ENCODE measurements at places on chromosomes 5 and 9.

GRCh38 chr5:110768138-110768860 lies 29.5 kb downstream of the SLC25A46 start:
- DNase-seq = no peak

DNA sequence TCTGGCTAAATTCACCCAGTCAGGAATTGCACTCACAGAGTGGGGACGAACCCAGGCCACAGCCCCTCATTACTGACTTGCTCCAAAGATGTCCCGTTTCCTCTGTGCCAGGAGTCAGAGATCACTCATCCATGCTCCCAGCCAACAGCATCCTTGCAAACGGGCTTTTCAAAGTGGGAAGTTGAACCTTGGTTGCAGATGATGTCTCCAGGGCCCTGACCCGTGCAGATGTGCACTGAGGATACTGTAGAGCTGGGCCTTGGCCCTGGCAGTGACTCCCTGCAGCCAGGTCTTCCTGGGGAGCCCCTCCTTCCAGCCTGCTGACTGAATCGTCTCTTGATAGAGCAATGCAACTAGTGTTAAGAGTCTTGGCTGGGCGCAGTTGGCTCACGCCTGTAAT lies 22.3 kb downstream of the TCF7 start:
- DNase-seq = no peak

DNA sequence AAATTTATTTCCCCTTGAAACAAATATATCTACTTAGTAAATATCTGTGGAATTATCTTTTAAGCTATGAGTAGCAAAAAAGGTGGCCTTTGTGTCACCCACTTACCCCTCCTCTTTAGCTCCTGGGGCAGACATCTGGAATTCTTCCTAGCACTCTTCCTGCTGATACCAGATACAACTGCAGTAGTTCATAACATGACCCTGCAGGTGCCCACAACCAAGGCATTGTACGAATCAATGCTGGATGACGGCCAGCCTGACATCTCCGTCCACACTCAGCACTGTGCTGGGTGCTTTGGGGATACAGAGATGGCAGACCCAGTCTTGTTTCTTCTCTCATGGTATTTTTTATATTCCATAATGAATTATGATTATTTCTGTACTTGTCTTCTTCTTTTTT lies 152.3 kb downstream of the GOLPH3 start:
- DNase-seq = no peak

GRCh38 chr5:176597417-176598389 lies 12.3 kb downstream of the GPRIN1 start:
- DNase-seq = no peak

DNA sequence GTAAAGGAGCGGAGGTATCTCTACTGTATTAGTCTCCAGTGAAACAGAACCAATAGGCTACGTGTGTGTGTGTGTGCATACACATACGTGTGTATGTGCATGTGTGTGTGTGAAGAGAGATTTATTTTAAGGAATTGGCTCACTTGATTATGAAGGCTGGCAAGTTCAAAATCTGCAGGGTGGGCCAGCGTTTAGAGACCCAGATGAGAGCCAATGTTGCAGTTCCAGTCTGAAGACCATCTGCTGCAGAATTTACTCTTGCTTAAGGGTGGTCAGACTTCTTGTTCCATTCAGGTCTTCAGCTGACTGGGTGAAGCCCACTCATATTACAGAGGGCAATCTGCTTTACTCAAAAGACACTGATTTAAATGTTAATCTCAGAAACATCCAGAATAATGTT lies 119.2 kb downstream of the FGF18 start:
- no peak for DNase-seq

GRCh38 chr5:143233031-143233430 lies 170.5 kb downstream of the NR3C1 start:
- DNase-seq = no peak

DNA sequence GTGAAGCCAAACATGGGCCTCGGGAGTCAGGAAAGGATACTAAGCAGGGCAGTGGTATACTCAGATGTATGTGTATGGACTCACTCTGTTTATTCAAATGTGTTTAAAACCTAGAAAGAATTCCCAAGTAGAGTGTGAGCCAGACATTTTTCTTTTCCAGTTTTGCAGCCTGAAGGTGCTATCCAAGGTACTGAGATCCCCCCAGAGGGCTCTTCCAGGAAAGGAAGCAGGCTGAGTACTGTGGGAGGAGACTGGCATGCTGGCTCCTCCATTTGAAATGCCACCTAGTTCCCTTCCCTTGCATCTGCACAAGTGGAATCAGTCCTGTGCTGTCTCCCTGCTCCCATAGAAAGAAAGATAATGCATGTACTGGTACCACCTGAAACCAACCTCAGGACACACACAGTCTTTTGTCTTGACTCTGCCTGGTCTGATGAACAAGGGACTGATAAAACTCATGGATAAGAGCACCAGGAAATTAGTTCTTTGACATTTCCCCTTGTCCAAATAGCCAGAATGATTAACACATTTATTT lies 85.9 kb downstream of the HRH2 start:
- DNase-seq = no peak

GRCh38 chr5:32709750-32710549 lies 1.2 kb upstream of the NPR3 start:
- peak; percentile 24 for DNase-seq

DNA sequence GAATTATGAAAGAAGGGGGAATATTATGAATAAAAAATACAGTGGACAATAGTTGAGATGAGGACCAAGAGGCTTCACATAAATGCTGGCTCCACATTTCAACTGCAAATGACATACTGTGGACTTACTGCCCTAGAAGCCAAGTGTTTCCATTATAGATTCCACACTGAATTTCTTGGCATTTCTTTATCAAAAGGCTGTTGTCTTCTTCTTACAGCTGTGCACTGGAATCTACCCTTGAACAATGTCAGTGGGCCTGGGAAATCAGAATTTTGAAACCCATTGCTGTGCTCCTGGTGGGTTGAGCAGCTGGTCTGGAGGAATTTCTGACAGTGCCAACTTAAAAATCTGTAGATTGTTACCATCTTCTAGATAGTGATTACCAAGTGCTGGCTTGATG lies 49.9 kb downstream of the TNC start:
- DNase-seq = no peak

GRCh38 chr5:95424526-95424925 lies 33.4 kb downstream of the FAM81B start:
- DNase-seq = no peak

- no peak for DNase-seq
These were observed 14.4 kb downstream of the NR5A1 start for GRCh38 chr9:124492818-124493217.

GRCh38 chr9:91694081-91694870 lies 255.8 kb downstream of the ROR2 start:
- no peak for DNase-seq

DNA sequence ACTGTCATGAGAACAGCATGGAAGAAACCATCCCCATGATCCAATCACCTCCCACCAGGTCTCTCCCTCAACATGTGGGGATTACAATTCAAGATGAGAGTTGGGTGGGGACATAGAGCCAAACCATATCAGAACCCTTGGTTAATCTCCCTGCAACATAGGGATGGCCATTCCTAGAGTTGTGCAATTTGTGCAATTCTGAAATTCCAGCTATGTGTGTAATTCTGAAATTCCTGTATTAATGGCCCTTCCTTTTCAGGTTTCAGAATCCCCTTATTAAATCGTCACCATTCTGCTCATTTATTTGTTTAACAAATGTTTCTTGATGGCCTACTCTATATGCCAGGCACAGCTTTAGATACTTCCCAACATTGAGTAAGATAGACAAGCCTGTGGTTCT lies 282.6 kb downstream of the SMARCA2 start:
- no peak for DNase-seq

GRCh38 chr9:113857875-113858274 lies 18.2 kb upstream of the ZNF618 start:
- no peak for DNase-seq

- DNase-seq = no peak
These were observed 441.6 kb upstream of the DMAC1 start for GRCh38 chr9:8241201-8241600.

DNA sequence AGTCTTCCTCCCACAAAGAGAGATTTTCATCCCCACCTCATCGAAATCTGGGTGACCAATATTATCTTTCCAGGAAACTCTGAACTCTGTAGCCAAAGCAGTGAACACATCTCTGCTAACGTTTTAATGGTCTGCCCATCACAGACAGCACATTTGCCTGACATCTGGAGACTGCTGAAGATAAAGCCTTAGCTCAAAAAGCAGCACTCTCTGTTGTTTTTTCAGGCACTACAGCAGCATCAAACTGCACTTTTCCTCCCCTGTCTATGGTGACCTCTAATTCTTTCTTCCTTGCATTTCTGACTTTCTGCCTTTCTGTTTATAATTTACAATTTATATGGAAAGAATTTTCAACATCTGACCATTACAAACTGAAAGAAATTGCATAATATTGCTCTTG lies 66.8 kb downstream of the RAB3C start:
- no peak for DNase-seq

Data from AML-193 (cell line).